NCI-H446 treated with DMSO at 0.1 percent for 48 hours (cell line): ENCODE measurements at places on chromosomes 12 and 14.

DNA sequence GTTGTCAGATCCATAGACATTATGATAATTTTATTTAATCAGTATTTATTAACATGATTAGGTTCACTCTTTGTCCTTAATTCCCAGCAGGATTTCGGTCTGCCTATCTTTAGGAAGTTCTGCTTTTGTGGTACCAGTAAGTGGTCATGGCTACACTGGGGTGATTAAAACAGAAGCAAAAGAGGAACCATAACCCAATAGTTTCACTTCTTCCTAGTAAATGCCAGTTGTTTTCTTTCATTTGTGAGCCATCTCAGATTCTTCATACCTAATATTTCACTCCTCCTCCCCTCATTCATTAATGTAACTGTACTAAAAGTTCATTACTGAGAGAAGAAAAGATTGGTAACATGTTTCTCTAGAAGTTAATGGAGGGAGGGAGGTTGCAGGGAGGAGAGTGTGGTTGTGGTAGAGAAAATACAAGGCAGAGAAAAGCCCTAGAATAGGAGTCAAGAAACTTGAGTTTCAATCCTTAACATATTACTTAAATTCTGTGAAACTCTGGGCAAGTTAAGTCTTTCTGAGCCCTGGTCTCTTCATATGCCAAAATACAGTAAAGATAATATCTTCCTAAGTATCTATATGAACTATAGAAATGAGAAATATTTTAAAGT lies 101.2 kb downstream of the PEBP1 start:
- no peak for DNase-seq

DNA sequence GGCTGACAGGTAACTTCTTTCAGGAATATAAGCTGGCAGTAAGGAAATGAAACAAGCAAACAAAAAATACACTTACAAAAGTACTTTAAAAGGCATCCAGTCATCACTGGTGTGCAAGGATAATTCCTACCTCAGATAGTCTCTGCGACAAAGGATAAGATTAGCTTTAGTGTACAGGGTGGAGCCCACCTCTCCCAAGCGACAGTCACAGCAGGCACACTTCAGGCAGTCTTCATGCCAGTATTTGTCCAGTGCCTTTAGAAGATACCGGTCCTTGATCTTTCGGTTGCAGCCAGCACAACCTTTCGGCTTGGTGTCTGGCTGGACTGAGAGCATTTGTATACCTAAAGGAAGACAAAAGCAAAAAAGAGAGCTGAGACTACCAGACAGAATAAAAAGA lies 5.4 kb downstream of the LMO3 start:
- no peak for DNase-seq

- no peak for DNase-seq
Observed at GRCh38 chr14:65791191-65791981, 378.9 kb downstream of the FUT8 start.

DNA sequence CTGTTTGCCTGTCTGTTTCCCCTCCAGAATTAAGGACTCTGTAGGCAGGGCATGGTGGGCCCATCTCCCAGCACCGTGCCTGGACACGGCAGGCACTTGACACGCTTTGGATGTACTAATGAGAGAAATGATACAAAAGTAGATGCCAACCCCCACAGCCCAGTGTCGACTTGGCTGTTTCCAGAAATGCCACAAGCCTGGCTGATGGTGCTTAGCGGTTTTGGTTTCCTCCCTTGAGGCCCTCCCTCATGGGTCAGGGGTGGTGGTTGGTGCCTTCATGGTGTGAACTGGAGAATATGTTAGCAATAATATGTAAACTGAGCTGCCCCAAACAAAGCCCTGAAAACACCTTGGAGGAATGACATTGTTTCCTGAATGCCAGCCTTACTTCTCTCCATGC lies 55.5 kb upstream of the ESRRB start:
- DNase-seq = no peak

DNA sequence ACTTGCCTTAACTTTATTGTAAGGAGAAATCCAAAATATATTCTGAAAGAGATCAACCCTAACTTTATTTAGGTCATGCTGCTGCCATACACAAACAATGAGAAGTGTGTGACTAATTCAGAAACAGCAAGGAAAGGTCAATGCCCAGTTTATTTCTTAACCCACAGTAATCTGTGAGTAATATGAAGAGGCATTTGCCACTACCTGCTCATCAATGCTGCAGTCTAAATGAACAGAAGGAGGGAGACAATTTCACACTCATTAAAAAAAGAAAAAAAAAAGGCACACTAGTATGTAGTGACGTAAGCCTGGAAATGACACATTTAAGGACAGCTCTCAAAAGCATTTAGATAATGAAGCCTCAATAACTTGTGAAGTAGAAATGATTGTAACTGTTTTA lies 90.5 kb upstream of the FOXN3 start:
- DNase-seq = no peak

- DNase-seq = no peak
Observed at GRCh38 chr14:106062502-106063272, 536.3 kb downstream of the TMEM121 start.

DNA sequence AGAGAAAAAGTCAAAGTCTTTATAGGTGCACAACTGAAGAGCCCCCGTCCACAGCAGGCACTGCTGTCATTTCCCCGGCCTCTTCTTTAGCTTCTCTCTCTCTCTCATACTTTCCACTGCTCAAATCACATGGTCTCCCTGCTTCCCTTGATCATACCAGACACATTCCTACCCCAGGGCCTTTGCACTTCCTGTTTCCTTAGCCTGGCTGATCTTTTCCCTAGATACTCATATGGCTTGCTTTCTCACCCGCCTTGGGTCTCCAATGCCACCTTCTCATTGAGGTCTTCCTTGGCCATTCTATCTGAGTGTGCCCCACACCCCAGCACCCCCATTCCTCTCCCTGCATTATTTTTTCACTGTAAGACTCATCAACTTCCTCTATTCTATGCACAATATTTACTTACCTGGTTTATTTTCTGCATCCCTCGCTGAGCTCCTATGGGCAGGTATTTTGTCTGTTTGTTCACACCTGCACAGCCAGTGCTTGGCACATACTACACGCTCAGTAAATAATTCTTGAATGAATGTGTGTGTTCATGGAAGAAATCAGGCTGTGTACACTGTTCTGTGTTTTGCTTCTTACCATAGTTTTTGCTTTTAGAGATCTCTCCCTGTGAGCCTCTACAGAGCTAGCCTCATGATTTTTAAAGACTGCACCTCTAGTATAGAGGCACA lies 31.9 kb downstream of the SERPINA1 start:
- DNase-seq = no peak

- no peak for DNase-seq
Observed at GRCh38 chr12:116672010-116672409, 65.9 kb downstream of the SPRING1 start.

GRCh38 chr12:1797011-1797901 lies 23.1 kb upstream of the LRTM2 start:
- no peak for DNase-seq

DNA sequence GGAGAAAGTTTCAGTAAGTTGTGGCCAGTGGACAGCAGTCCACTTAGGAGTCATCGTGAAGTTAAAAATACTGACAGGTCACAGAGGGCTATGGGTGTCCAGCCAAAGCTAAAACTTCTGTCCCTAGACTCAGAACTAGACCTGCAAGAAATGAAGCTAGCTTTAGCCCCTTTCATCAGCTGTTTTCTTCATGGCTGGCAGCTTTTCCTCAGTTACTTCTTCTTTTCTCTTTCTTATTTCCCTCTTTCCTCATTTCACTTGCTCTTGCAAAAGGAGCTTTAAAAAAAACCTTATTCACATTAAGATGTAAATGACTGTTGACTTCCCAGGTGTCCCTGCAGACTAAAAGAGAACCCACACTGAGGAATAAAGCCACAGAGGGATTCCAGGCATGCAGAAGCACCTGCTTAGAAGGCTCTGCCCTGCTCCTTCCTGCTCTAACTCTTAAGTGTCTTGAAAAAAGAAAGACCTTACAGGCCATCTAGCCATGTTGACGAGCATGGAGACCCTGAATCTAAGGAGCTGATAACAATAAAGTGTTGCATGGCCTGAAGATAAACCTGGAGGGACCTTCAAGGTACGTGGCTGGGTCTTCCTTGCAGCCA lies 69.7 kb upstream of the CCND2 start:
- DNase-seq = no peak

- DNase-seq = no peak
Observed at GRCh38 chr14:38404616-38405015, 148.7 kb upstream of the CLEC14A start.

DNA sequence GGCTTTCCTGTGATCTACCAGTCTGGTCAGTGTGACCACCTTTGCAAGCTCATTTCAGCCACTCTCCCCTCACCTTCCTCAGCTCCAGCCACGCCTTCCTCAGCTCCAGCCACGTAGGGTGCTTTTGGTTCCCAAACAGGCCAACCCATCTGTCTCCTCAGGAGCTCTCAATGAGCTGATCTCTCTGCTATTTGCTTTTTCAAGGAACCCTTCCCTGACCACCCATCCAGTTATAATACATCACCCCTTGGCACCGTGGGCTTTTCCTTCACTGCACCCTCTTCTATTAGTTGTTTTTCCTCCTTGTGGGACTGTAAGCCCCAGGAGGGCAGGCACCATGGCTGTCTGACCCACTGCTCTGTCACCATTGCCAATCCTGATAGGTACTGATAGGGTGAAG lies 2.3 kb upstream of the PRKCH start:
- DNase-seq = no peak

GRCh38 chr14:45082420-45082819 lies 1.5 kb upstream of the PRPF39 start:
- DNase-seq = no peak

DNA sequence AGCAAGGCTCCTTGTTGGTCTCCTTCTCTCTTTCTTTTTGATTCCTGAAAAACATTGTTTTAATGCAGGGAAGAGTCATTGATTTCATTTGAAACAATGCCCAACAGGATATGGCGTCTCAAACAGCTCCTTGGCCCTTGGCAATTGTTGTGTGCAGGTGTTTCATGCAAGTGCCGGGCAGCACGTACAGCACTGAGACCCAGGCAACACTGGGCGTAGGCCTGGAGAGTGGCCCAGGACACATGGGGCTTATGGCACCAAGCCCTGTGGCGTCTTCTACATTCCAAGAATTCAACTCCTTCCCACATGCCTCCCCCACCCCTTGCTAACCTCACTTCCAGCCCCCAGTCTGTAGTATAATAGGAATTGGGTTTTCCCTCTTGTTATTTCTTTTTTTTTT lies 230.4 kb downstream of the SPTSSA start:
- no peak for DNase-seq

- no peak for DNase-seq
Observed at GRCh38 chr12:122610911-122611310, 83.9 kb downstream of the KNTC1 start.

- DNase-seq = peak; percentile 21
Observed at GRCh38 chr14:28676479-28676878, 90.1 kb upstream of the FOXG1 start.

- no peak for DNase-seq
Observed at GRCh38 chr14:59328454-59328853, 136.7 kb downstream of the GPR135 start.

GRCh38 chr14:22391908-22392565 lies 197.0 kb downstream of the DAD1 start:
- DNase-seq = peak; percentile 67

- DNase-seq = peak; percentile 12
Observed at GRCh38 chr12:106301611-106302321, 767 bp upstream of the TCP11L2 start.

DNA sequence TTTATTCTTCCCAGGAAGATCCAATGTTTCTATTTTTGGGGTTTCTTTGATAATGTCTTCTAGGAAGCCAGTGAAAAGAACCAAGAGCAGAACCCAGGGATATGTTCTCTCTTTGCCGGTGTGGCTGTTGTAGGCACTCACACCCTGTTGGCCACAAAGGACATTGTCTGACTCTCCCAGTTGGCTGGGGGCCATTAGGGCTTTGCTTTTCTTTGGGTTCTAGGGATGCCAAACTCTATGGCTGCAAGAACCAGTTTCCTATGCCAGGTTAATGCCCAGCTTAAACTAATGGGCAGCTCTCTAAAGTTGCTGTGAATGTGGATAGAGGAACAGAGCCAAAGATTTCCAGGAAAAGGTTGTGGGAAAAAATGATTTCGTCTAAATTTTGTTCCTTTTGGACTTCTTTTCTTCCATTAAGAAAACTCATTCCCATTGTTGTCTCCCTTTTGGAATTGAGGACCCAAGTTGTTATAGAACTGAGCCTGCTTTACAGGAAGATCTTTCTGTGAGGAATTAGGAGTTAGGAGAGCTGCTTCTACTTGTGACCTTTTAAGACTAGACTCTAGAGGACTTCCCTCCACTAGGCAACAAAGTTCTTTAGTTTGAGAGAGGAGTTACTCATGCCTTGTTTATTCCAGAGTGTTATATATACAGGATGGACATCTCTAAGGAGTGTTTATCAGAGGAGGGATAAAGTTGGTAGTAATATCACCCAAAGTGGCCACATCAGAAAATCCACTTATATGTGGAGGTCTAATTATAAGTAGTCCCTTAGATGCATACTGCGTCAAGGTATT lies 13.1 kb downstream of the COPZ1 start:
- DNase-seq = no peak

GRCh38 chr14:63933110-63933509 lies 80.3 kb downstream of the SYNE2 start:
- no peak for DNase-seq

DNA sequence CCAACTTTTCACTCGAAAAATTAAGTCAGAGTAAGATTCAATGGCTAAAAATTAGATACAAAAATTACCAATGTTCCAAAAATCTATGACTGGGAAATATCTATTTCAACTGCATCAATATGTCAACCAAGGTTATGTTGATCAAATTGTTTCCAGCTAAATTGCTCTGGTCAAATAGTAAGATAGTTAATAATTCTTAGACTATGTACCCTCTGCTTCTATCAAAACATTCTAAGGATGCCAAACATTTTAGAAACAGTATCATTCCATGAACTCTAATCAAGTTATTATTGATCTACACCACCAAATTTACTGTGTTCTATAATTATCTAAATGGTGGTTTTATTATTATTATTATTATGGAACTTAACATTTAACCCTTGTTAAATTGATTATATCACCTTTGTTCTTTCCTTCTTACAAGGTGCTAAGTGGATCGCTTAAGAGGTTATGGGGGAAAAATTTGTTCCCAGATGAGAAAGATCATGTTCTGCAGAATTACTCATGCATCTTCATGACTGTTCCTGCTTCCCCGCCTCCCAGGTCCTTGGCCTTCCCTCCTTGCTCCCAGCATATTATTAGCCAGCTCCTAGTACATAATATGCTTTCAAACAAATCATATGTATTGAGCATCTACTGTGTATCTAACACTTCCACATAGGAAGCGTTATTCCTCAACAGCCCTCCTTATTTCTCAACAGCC lies 240.5 kb upstream of the KRR1 start:
- DNase-seq = no peak

- no peak for DNase-seq
Observed at GRCh38 chr12:56007564-56008559, 10.8 kb downstream of the SUOX start.

GRCh38 chr14:89617481-89618329 lies 200.7 kb upstream of the FOXN3 start:
- peak; percentile 11 for DNase-seq

GRCh38 chr12:101459642-101460346 lies 15.3 kb upstream of the SPIC start:
- DNase-seq = no peak

GRCh38 chr12:5808981-5809380 lies 136.1 kb downstream of the ANO2 start:
- DNase-seq = no peak

- no peak for DNase-seq
Observed at GRCh38 chr14:89251061-89251460, 166.0 kb downstream of the FOXN3 start.

- peak; percentile 97 for DNase-seq
Observed at GRCh38 chr12:2170376-2170775, 117.6 kb downstream of the CACNA1C start.
